ENCODE measurements at places on chromosomes 3 and 15.

DNA sequence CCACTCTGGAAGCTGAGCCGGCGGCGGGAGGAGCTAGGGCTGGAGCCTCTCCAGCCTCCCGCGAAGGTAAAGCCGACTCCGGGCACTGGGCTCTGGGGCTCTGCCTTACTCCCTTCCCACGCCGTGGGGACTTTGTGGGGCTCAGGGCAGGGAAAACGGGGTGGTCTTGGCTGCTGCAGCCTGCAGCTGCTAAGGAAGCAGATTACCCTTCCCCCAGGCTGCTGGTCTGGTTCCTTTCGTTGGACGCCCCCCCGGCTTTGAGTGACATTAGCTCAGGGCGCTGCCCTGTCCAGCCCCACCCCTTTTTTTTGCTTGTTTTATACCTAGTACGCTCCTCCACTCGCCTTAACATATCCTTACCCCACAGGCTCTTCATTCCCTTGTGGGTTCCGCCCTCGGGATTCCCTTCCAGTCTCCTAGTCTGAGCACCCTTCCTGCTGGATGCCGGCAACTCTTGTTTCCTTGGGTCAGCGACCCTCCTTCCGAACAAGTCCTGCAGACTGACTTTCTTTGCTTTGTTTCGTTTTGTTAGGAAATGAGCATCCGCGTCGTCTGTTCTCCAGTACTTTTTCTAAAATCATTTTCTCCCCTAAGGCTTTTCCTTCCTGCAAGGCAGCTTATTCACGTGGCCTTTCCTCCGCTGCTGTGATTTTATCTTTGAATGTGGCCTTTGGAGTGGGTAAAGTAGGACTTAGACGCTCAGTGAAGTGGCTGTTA lies 551 bp downstream of the DNAJC13 start:
- no peak for DNase-seq

GRCh38 chr3:52108302-52109232 lies 45.7 kb downstream of the POC1A start:
- no peak for DNase-seq

GRCh38 chr3:138036572-138036971 lies 26.6 kb downstream of the CLDN18 start:
- no peak for DNase-seq

DNA sequence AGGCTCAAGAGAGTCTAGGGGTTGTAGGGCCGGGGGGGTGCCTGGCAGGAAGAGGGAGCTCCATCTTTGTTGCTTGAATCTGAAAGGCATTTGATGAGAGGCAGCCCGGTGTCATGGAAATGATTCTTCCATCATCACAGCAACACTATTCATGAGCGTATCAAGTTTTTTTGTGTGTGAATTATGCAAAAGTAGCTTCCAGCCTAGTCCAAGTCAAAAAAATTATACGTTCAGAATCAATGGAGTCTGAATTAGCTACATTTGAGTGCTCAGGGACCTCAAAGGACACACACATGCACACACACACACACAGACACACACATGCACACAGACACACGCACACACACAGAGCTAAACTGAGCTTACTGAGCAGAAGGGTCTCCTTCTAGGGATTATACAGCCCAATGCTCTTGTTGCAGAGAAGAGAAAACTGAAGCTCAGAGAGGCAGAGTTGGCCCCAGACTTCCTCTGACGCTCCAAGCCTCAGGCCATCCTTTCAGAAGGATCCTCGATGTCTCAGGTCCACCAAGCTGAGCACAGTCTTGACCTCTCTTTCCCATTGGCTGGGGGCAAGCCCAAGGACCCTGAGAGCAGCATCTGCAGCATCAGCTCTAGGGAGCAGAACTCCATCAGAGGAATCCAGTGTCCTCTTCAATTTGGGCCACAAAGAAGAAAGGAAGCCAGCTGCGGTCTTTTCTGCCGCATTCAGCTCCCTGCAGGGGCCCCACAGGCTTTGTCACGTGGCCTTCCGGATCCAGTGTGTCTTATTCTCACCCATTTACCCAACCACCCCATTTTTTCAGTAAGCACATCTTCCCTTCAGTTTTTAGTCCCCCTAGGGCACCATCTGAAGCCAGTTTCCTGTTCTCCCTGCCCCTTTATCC lies 228.0 kb downstream of the UACA start:
- no peak for DNase-seq

- DNase-seq, result no peak
Observed at GRCh38 chr3:37971467-37971866, 19.1 kb upstream of the VILL start.

- no peak for DNase-seq
Observed at GRCh38 chr3:188349933-188350332, 196.0 kb downstream of the LPP start.

- no peak for DNase-seq
Observed at GRCh38 chr3:17154941-17155340, 270.2 kb downstream of the PLCL2 start.

DNA sequence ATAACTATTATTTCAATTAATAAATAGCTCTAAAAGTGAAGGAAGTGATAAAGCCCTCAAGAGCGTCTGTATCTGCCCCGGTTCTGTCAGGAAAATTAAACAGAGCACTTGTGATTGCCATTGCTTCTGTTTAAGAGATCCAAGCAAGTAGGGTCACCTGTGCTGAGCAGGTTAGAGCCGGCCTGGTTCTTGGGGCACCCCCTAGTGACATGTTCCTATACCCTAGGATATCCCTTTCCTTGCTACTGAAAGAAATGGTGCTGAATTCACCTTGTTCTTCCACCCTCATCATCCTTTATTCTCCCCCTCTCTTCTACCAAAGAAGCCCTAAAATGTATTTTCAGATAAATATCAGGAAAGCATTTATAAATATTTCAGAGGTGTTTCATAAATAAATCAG lies 323.5 kb downstream of the RORA start:
- no peak for DNase-seq

GRCh38 chr3:53244271-53244670 lies 11.6 kb downstream of the TKT start:
- no peak for DNase-seq

All from omental fat pad (tissue), 4 donors.